ENCODE measurements at places on chromosomes 5 and 9.

DNA sequence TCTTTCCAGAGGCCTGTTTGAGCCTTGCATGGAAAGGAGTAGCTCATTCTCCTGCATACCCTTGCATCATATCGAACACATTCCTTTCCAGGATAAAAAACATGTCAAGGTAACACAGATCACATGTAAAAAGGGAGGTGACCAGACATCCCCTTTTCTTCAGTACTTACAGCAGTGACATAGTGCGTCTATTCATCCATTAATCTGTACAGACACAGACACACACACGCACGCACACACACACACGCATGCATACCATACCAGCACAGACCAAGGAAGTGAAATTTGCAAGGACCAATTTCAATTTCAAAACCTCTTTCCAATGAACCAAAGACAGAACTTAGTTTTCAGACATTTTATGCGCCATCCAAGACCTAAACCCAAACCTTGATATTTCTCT is 256.0 kb downstream of the PAPPA start:
- no peak for DNase-seq

GRCh38 chr9:114343471-114344187 is 14.0 kb downstream of the ORM2 start:
- DNase-seq: no peak

DNA sequence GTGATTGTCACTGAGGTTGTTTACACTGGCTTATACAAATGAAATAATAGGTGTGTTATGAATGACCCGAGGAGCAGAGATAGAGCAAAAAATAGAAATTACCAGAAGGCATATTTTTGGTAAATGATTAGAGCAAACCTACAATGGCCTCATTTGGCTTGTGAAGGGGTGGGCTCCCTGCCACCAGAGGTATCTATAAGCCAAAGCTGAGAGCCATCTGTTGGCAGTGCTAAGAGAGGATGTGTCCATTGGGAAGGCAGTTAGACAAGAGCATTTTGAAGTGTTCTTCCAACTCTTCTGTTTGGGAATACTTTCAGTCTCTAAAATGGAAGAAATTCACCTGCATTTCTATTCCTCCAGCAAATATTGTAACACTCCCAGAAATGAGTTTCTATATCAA is 10.6 kb downstream of the NIPAL4 start:
- no peak for DNase-seq

DNA sequence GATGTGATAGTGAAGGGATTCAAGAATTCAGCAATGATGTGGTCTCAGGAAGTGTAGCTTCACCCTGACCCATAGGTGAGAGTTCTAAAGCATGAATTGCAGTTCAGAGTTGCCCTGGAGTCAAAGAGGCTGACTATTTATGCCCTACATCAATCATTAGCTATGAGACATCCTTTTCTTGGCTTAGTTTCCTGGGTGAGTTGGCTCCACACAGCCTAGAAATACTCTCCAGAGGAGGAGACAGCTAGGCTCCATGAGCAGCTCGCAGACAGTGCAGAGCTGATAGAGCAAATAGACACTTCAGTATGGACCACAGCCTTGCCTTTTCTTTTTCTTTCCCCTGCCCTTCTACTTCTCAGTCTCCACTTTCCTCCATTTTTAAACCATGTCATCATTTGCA is 1651.8 kb downstream of the MAT2B start:
- DNase-seq: no peak

GRCh38 chr9:79387101-79387835 is 184.5 kb upstream of the TLE4 start:
- DNase-seq: no peak

GRCh38 chr5:32357658-32358057 is 44.9 kb upstream of the MTMR12 start:
- no peak for DNase-seq

DNA sequence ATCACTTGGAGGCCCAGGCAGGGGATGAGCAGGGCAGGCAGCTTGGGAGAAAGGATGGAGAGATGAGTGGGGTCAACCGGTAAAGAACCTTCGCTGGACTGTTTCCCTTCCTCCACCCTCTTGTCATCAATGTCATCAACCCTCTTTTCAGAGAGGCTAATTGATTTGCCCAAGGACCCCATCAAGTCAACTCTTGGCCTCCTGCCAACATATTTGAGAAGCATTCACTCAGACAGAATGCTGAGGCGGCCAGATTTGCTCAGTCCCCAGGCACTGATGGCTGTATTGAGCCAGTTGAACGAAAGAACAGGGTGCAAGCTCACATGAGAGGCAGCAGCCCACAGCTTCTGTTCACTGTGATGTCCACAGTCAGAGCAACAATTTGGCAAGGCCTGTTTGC is 193.5 kb downstream of the RFK start:
- DNase-seq: no peak

- no peak for DNase-seq
Measured at GRCh38 chr9:36778682-36779081, 206.0 kb downstream of the MELK start.

DNA sequence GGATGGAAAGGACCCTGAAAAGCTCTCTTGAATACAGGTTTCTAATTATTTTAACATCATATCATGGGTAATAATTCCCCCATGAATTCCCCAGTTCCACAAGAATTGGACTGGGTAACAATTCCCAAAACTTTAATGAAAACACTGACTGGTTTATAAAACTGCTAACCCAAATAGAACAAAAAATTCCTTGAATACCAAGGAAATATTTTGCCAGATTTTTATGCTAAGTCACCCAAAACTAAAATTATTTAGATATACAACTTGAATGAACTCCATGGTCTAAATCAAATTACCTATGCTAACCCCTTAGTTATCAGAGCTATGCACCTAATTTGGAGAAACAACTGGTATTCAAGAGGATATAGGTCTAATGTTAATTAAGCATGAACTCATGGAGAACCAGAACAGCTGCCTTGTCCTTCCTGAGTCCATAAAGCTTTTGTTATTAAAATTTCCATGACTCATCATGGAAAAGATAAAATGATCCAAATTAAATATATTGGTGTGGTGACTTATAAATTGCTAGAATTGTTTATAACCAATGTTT is 164.9 kb upstream of the TUT7 start:
- DNase-seq: no peak

DNA sequence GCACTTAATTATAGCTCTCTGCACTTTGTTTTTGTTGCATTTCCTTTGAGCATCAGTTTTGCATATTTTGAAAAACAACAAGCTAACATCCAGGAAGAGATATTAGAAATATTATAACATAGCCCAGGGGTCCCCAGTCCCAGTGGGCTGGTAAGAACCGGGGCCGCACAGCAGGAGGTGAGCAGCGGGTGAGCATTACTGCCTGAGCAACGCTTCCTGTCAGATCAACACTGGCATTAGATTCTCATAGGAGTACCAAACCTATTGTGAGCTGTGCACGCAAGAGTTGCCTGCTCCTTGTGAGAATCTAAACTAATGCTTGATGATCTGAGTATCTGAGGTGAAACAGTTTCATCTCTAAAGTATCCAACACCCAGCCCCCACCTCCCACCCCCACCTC is 675.9 kb upstream of the ZNF608 start:
- no peak for DNase-seq

DNA sequence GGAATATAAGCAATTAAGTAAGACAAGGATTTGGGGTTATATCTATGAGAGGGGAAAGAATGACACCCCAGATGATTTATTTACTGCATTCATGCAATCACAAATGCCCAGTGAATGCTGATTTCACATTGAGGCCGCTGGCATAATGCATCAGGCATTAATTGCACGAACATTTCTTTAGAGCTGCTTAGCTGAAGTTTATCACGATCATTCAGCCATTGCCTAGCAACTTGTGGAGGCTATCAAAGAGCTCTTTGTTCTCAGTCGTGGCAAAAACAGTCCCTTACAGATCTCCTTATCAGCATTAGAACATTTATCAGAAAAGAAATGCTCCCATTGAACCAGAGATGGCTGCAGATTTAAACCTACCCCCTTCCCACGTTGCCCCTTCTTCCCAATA is 88.7 kb upstream of the PRRC1 start:
- DNase-seq: no peak

DNA sequence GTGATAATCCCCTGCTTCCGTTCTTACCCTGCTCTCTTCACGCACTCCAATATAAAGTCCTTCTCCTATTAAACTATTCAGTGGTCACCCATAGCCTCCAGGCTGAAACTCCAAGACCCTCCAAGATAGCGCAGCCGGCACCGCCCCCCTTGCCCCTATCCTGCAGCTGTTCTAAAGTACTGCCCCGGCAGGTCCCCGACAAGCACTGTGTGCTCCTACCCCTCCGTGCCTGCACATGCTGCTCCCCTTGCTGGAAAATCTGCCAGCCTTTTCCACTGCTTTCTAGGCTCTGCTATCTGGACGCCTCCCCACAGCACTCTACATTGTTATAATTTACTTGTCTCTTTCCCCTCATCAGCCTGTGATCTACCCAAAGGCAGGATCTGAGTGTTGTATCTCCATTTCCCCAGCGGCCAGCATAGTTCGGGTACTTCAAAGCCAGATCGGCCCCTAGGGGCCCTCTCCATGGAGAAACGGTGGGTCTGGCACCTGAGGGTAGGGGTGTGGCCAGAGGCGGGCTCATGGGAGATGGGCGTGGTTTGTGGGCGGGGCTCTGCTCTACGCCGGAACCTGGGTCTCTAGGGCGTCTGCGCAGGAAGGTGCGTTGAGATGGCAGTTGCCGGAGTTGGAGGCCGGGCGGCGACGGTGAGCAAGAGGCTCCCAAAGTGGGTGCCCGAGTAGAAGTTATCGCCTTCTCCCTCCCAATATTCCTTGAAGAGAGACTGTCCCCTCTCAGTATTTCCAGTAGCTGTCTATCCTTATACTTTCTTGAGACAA is 83.5 kb upstream of the RUSC2 start:
- no peak for DNase-seq

DNA sequence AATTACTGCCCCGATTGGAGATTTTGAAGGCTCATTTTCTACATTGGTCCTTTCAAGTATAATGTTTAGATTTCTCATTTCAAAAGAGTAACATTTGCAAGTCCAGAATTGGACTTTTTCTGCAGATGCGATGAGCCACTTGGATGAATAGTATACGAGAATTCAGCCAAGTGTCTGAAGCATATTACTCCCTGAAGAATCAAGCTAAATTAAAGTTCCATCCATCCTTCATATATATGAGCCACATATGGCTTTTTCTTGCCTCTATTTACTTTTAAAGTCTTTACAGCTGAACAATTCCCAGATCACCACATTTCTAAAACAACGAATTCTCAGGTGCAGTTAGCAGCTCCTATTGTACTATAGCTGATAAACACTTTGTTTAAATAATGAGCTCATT is 288.7 kb downstream of the CEMIP2 start:
- DNase-seq: no peak

DNA sequence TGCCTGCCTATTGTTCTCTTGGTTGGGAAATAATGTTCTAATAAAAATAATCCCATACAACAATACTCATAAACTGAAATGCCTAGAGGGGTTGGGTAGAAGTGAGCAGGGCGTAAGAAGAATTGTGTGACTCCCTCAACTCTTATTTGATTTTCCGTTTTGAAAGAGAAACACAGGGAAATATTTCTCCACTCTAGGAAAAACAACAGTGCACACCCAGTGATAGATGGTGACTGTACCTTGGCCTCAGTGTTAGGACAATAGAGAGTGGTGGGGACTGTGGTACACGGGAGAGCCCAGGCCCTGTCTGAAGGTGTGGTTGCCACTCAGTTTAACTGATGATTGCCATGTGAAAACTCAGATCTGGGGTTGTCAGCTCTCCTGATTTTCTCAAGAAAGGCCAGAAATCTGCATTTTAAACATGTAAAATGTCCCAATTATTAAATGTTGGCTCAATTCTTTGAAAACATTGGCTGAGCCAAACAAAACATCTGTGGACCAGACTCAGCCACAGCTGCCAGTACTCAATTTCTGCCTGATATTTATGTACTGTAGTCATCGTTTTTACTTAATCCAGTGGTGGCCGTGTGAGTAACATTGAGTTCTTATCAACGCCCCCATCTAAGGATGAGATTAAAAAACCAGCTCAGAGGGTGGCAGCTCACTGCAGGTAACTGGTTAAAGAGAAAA is 103.8 kb upstream of the ZNF618 start:
- no peak for DNase-seq

- no peak for DNase-seq
Measured at GRCh38 chr9:505741-506059, 291.0 kb downstream of the DOCK8 start.
